RCC 7860 (cell line): ENCODE measurements at places on chromosomes 12 and 14.

DNA sequence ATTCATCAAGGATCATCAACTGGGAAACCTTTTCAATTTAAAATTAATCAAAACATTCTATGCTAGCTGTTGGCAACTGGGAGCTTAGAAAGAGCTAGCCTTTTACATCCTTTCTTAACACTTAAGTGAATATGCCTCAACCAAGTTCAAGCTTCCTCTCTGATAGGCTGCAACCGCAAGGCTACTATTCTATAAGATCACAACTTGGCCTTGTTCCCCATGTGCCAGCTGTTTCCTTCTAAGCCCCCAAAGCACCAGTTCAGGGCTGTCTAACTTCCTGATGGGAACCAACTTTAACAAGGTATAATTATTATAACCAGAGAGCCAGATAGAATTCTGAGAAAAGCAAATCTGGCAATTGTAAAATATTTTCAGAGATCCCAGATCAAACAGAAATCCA is 37.0 kb downstream of the KCNC2 start:
- no peak for DNase-seq

- no peak for DNase-seq
Observed at GRCh38 chr14:35242599-35243311, 49.4 kb upstream of the PSMA6 start.

- peak; percentile 20 for DNase-seq
Observed at GRCh38 chr14:77059276-77059915, 30.9 kb upstream of the IRF2BPL start.

- no peak for DNase-seq
Observed at GRCh38 chr12:128205145-128205544, 61.8 kb upstream of the TMEM132C start.

DNA sequence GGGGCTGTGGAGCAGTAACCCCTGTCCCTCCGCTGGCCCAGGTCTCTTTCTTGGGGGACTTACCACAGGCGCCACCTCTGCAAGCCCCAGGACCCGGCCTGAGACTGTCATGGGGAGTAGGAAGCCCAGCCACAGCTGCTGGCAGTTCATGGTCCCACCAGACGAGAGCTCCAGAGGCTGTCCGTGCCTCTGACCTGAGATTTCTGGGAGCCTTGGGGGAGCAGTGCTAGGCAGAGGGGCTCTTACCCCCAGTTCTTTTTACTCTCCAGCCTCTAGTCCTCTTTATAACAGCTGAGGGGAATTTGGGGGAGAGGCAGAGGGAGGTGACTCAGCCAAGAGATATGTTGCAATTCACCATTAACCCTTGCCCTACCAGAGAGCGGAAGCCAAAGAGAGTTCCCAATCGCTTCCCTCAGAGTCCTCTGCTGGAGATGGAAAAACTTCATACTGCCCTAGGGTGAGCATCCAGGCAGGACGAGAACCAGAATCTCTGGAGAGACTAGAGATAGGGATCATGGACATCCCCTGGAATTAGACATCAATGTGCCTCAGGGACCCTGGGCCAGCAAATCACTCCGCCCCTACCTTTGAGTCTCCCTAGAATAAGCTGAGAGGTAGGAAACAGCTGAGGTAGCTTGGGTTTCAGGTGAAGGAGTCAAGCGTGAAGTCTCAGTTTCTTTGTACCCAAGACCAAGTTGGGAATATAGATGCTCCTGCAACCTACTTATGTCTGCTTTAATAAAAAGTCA is at the start of gene MMP19:
Gene MMP19, minus strand, starts transcription at position 256 of the 749 bp plus-strand sequence. Its CDS starts 106 bp downstream, at position 150.
- no peak for DNase-seq

- no peak for DNase-seq
Observed at GRCh38 chr14:68011406-68012028, 191.9 kb downstream of the RAD51B start.

GRCh38 chr12:11174022-11174421 is 3.0 kb downstream of the SMIM10L1 start:
- DNase-seq, result no peak

DNA sequence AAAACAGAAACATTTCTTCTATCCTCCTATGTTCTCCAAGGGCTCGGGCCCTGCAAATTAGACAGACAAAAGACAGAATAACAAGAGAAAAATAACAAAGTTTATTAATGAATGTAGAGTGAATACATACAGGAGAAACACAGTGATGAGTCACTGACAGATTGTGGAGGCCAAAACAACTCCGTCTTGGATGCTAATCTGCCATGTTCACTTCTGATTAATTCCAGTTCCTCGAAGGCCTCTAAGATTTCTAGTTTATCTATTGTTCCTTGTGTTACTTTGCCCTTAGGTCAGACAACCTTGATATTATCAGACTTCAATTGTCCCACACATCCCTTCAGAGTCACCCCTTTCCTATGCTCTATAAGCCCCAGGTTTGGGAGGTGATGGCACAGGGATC is 26.8 kb upstream of the NEDD1 start:
- no peak for DNase-seq

GRCh38 chr12:19971361-19972280 is 396.7 kb upstream of the PDE3A start:
- DNase-seq, result no peak

- DNase-seq, result no peak
Observed at GRCh38 chr12:11227373-11227772, 40.6 kb upstream of the TAS2R42 start.

DNA sequence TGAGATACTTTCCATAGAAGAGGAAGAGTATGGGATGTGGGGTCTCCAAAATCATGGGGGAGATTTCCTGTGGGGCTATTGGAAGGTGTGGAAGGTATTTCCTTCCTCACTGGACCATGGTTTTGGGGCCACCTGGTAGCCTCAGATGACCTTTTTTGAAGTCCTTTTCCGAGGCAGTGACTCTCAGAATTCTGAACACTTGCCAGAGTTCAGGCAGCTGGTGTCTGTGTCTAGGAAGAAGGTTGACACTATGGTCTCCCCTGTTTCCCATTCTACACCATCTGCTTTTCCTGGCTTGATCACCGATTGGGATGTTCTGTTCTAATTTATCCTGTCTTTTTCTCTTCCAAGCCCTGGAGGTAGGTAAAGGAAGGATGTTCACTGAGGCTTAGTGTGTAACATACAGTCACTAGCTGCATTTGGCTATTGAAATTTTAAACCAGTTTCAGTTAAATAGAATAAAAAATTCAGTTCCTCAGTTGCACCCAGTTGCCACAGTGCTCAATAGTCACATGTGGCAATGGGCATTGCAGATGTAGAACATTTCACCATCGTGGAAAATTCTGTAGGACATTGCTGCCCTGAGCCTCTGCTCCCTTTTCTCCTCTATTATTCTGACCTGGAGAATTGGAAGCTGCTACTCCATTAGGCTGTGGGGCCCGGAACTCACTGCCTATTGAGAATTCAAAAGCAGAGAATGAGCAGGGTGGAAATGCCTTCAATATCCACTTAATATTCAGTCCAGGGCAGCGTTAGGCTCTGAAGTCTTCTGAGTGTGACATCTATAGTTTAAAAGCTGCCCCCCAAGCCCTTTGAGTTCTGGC is 11.0 kb upstream of the PLEKHG3 start:
- no peak for DNase-seq

- DNase-seq, result no peak
Observed at GRCh38 chr12:120472521-120472920, 3.0 kb upstream of the SRSF9 start.

- no peak for DNase-seq
Observed at GRCh38 chr14:24059841-24060388, 8.1 kb downstream of the CARMIL3 start.

DNA sequence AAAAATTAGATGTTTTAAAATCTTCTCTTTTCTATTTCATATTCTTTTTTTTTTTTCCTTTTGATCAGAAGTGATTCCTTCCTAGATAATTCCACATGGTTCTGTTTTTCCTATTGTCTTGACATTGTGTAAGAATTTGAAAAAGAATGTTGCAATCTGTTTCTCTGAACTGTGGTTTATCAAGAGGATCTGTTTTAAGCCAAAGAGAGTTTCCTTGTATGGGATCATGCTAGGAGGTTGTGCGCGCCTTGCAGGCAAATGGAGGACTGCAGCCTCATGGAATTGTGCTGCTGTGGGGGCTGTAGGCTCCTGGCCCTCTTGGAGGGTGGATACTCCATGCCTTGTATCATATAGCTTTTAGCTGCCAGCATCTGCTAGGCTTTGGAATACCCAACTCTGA is 43.3 kb upstream of the MBIP start:
- DNase-seq, result no peak

- DNase-seq, result peak; percentile 3
Observed at GRCh38 chr14:64845878-64846277, 33.8 kb downstream of the SPTB start.

DNA sequence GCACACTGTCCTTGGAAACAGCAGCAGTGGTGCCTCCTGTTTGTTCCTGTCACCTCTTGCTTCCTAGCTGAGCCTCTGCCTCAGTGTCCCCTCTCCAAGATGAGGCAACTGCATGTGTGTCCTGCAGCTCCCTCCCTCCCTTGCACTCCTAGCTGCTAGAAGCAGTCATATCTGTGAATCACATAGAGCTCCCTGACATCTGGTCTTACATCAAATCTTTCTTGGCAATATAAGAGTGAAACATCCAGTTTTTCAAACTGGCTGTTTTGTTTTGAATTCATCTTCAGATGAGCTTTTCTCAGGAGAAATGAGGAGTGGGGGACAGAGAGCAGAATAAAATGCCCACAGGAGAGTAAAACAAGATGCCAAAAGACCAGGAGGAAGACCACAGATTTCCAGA is 103.7 kb downstream of the VCPKMT start:
- DNase-seq, result no peak

DNA sequence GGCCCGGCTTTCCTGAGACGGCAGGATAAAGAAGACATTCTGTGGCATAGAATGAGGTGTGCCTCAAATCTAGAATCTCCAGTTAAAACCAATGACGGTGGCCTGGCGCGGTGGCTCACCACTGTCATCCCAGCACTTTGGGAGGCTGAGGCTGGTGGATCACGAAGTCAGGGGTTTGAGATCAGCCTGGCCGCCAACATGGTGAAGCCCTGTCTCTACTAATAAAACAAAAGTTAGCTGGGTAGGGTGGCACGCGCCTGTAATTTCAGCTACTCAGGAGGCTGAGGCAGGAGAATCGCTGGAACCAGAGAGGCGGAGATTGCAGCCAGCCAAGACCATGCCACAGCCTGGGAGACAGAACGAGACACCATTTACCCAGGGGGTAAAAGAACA is 193.6 kb downstream of the ALG10 start:
- no peak for DNase-seq

- no peak for DNase-seq
Observed at GRCh38 chr14:44370727-44371126, 136.4 kb downstream of the FSCB start.

DNA sequence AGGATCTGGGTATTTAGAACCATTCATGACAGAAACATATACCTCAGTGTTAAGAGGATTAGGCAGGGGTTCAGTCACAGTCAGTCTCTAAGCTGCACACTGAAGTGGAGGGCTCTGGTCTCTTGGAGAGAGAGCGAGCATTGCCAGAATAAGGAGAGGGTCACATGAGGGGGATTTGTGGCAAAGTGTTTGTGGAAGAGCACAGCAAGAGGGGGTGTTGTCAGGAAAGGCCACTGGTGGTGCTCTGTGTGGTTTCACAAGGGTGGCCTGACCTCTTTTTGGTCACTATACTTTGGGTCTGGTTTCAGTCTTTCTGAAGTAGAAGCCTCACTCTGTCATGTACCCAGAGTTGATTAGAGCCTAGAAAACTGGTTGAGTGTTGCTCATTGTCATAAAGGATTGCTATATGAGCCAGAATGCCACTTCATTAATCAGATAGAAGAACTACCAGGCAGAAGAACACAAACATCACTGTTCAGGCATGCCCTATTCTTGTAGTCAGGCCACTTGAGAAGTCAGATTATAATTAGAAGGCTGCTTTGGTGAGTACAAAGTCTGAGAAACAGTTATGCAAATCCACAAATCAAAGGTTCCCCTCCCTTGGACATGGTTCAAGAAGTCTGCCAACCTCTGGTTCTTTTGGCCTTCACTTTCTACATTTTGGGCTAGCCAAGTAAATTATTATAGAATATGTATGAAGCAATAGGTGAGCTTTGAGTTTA is 8.4 kb downstream of the TMEM19 start:
- DNase-seq, result no peak

DNA sequence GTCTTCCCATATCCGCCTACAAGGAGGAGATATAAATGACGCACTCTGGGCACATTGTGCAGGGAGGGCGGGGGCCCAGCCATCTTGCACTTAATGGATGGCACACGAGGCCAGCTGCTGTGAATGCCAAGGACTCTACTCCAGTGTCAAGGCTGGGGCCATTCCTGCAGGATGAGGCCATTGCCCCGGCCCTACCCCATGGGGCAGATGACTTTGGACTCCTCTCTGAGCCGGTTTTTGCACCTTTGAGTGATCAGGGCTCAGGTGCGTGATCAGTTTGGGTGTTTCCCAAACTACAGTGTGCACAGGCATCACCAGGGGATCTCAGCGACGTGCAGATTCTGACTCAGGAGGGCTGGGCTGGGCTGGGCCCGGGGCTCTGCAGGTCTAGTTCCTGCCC is 16.1 kb downstream of the MMAB start:
- no peak for DNase-seq

- peak; percentile 34 for DNase-seq
Observed at GRCh38 chr14:89041257-89041582, 216.8 kb downstream of the TTC8 start.

DNA sequence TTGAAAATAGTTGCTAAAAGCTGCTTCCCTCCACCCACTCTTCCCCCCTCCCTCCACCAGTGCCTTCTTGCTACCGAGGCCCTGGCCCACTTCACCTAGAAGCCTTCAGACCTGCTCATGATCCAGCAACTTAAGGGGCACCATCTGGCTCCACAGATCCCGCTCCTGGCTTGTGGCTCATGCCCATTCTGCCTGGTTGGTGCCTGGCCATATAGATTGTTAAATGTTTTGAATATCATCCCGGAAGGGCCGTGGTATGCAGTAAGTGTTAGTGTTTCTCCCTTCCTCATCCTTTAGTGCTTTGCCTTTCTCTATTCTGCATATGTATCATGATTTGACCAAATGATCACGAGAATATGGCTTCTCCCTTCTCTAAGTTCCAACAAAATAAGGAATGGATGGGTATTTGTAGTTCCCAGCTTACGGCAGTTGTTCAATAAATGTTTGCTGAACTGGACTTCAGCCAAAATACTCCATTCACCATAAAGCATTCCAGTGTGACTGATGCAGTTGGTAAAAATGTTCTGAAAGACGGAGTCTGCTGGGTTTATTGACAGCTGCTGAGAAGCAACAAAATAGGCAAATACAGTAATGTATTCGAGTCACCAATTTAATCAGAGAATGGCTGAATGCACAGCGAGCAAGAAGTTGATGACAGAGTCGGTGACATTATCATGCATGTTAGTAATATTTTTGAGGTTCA is 30.7 kb downstream of the GRIP1 start:
- DNase-seq, result peak; percentile 55
